COR-L47 (cell line): ENCODE measurements at places on chromosomes 7 and 10.

DNA sequence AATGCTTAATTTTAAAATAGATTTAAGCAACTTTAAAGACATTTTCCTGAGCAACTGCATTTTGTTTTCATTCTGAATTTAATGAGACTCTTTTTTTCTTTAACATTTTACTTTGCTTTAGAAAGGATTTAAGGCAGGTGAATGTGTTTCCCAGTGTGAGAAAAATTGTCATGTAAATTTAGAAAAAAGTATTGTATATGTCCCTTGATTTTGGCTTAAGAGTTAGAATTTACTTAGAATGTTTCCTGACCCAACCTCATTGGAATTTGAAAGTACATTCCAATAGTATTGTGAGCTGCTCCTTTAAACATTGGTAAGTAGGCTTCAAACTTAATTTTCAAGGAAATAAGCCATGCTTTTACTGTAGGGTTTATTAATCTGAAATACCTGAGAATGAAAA is 110.2 kb downstream of the PTEN start:
- no peak for DNase-seq

- DNase-seq = no peak
Measured at GRCh38 chr7:103810112-103810744, 179.2 kb downstream of the RELN start.

DNA sequence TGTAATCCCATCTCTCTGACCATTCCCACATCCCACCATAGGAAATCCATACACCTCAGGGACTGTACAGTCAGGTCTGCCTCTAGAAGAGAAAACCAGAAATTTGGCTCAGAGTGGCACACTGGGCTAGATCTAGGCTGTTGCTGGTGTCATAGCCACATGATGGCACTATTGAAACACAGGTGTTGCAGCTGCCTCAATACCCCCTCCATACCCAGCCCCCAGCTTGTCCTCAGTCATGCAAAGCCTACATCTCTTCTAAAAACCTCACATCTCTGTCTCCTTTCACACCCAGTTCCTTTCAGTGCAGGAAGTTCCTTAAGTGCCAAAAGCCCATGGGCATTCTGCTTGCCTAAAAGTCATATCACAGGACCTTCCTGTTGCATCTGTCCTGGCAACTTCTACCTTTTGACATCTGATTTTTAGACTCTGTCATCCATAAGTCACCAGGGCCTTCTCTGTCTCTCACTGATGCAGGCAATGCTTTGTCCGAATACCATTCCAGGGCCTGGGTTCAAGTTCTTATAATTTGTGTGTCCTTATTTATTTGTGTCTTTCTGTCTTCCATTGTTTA is 27.0 kb upstream of the HIBADH start:
- peak; percentile 8 for DNase-seq

- no peak for DNase-seq
Measured at GRCh38 chr7:144575456-144575855, 172.0 kb upstream of the NOBOX start.

DNA sequence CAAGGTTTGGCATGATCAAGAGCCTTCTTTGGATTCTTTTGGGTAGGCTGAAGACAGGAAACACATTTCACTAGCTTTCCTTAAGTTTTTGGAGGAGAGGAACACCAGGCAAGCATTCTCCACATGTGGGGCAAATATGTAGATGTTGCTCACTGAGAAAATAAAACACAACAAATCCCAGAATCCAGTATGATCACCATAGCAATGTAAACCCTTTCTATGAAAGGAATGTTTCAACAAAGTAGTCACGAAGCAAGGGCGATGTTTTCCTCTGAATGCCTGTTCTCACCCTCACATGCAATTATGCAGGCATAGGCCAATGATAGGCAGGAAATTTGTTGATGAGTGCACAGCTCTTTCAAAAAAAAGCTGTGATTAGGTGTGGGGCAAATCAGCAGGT is 20.5 kb upstream of the CEP41 start:
- no peak for DNase-seq

DNA sequence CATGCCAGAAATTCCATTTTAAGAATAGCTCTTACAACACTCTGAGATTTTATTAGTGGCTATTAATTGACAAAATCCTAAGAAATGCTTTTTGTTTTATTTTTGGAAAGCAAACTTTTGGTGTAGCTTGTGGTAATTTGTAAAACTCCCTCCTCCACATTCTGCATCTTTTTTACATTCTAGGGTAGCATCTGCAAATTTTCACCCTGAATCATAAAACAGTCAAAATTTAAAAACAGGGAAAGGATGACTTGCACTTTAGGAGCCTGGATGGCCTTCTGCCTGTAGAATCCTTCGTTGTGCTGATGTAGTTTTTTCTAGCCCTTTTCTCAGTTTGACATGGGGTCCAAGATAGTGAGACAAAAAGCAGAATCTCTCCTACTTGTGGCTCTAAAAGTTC is 316.1 kb downstream of the ADRA2A start:
- DNase-seq = no peak

DNA sequence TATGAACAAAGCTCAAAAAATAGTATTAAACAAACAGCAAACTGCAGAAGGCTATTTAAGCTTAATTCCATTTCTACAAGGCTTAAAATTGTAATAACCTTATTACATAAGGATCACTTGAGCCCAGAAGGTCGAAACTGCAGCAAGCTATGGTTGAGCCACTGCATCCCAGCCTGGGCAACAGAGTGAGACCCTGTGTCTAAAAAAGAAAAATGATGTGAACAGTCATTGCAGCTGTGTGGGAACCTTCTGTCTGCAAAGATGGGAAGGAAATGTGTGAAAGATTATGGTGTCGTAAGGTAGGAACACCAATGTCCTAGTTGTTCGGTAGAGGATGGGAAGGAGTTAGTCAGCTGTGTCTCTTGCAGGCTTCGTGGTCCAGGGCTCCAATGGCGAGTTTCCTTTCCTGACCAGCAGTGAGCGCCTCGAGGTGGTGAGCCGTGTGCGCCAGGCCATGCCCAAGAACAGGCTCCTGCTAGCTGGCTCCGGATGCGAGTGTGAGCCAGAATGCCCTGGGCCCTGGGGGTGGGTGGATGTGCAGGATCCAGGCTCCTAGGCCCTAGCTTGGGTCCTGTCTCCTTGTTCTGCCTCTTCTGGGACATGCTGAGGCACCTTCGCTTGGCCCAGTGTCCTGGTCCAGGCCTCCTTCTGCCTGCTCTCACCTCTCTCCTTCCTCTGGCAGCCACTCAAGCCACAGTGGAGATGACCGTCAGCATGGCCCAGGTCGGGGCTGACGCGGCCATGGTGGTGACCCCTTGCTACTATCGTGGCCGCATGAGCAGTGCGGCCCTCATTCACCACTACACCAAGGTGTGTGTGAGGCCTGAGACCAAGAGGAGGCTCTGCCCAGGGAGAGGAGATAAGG is 9.1 kb downstream of the C10orf62 start:
- no peak for DNase-seq

- no peak for DNase-seq
Measured at GRCh38 chr7:16398146-16399017, 23.0 kb downstream of the CRPPA start.

GRCh38 chr7:53413021-53413420 is 377.6 kb downstream of the POM121L12 start:
- DNase-seq = no peak

DNA sequence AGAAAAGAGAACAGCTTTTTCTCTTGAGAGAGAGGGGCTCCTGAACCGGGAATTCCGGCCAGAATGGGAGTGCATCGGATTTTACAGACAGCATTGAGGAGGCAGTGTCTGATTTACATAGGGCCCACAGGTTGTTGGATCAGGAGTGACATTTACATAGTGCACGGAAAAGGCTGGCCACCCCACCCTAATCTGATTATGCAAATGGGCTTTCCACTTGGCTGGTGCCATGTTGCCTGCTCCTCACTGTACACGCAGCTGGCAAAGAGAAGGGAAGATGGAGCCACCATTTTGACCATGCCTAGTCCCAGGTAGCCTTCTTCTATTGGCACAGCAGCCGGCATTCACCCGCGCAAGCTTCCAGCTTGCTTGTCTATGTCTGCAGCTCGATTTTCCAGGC is 77.5 kb upstream of the FAM171A1 start:
- DNase-seq = no peak

DNA sequence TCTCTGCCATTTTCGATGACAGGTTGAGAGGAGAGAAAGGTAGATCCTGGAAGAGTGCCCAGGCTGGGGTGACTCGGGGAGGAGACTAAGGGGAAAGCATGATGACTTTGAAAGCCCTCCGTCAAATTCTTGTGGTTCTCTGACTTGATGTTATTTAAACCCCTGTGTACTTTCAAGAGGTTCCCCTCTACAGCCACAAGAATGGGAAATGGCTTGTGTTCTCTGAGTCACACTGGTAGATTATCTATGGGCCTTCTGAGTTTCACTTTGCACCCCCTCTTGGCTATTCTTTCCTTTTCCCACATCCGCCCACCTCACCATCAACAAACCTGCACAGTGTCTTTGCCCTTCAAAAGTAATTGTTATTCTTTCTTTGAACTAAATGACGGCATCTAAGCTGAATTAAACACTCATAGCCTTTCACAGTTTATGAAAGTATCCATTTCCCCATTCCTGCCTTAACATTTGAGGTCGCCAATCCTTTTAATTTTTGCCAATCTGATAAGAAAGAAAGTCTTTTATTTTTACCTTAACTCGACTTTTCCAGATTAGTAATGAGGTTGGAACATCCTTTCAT is 24.1 kb downstream of the PRF1 start:
- DNase-seq = no peak

GRCh38 chr10:94666391-94667102 is 17.0 kb upstream of the CYP2C18 start:
- no peak for DNase-seq

DNA sequence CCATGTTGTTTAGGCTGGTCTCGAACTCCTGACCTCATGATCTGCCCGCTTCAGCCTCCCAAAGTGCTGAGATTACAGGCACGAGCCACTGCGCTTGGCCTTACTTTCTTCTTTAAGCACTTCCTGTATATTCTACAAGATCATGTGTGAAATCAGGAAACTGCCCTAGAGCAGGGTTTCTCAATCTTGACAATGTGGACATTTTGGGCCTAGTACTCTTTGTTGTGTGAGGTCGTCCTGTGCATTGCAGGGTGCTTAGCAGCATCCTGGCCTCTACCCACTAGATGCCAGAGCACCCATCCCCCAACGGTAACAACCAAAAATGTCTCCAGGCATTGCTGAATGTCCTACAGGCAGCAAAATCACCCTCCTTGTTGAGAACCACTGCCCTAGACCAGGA is 24.7 kb downstream of the RRP12 start:
- DNase-seq = no peak

GRCh38 chr10:114265392-114266053 is 26.5 kb downstream of the VWA2 start:
- no peak for DNase-seq

- no peak for DNase-seq
Measured at GRCh38 chr7:140888087-140888486, 36.6 kb downstream of the BRAF start.

- no peak for DNase-seq
Measured at GRCh38 chr7:143046426-143046851, 5.7 kb upstream of the OR6V1 start.

GRCh38 chr10:70476249-70477035 is 2.1 kb upstream of the PALD1 start:
- no peak for DNase-seq

DNA sequence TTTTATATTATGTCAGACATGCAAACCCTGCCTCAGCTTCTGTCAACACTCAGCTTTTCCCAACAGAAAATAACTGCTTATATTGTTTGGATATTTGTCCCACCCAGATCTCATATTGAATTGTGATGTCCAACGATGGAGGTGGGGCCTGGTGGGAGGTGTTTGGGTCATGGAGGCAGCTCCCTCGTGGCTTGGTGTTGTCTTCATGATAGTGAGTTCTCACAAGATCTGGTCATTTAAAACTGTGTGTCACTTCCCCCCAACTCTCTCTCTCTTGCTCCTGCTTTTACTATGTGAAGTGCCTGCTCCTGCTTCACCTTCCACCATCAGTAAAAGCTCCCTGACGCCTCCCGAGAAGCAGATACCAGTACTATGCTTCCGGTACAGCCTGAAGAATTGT is 85.8 kb upstream of the KCNMA1 start:
- DNase-seq = no peak

GRCh38 chr7:133355325-133355708 is 102.4 kb downstream of the EXOC4 start:
- no peak for DNase-seq

DNA sequence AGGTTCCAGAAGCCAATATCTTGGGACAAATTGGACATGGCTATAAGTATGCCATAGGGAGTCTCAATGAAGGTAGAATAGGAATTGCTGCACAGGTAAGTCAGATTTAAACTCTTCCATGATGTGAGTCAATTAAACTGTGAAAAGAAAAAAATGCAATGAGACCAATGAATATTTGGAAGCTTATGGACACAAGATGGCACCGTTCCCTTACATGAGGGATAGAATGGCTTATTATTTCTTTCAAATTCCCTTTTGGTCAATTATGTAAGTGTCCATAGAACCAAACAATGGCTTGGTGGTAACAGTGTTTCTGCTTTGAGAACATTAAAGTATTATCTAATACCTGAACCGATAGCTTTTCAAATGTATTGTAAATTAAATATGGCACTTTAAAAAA is 35.6 kb downstream of the ACADSB start:
- peak; percentile 36 for DNase-seq

- no peak for DNase-seq
Measured at GRCh38 chr10:1858547-1858946, 121.2 kb upstream of the ADARB2 start.

DNA sequence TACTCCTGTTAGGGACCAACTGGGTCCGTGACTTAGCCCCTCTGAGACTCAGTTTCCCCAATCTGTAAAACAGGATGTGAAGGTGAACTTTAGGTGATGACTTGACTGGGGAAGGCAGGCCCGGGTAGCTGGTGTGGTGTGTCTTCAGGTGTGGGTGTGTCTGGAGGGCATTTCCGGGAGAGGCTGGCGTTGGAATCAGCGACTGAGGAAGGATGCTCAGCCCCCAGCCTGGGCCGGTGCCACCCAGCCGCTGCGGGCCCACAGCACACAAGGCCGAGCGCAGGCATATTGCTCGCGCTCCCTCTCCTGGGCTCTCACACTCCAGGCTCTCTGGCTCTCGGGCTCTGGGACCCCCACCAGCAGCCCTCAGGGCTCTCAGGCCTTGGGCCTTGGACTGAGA is 31.7 kb upstream of the CNPY1 start:
- DNase-seq = no peak

DNA sequence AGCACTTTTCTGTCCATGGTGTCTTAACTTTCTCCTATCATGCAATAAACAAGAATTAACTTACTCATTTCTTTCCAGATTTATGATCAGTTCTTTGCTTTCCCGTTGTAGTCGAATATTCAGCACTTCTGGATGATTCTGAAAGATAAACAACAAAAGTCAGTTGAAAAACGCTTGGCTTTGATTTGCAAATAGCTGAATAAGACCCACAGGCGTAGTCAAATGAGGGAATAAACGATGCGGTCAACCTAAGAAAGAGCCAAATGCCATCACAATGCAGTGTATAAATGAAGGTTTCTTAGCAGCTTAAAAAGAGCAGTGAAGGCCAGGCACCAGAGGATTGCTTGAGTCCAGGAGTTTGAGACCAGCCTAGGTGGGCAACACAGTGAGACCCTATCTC is 109.4 kb downstream of the ADAM12 start:
- DNase-seq = no peak

- no peak for DNase-seq
Measured at GRCh38 chr10:89609833-89610346, 35.2 kb downstream of the PANK1 start.
